ENCODE measurements at places on chromosomes 12 and 14.

- no peak for DNase-seq
Observed at GRCh38 chr14:95078867-95079266, 78.5 kb downstream of the DICER1 start.

DNA sequence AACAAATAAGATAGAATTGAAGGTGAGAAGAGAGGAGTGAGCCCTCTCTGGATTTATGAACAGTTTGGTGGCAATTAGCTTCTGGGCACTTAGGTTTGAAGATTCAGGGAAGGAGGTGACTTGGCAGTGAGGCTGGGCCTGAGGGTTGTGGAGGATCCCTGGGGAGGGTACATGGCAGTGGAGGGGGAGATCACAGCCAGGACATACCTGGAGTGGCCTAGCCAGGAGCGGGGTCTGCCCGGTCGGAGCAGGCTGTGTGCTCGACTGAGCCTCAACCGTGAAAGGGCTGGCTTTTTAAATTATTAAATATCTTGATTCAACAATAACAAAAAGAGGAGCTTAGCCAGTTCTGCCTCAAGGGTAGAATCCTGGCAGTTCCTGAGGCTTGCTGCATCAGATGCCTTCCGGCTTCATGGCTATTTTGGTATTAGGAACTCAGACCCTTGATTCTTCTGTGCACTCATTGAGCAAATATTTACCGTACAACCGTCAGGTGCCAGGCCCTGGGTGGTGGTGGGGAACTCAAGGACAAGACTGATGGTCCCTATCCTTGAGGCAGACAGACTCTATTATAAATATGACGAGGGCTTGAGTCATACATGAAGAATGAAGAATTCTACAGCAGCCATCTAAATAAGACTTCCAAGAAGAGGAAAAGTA, 73.4 kb downstream of the SPTB start:
- DNase-seq, result no peak

DNA sequence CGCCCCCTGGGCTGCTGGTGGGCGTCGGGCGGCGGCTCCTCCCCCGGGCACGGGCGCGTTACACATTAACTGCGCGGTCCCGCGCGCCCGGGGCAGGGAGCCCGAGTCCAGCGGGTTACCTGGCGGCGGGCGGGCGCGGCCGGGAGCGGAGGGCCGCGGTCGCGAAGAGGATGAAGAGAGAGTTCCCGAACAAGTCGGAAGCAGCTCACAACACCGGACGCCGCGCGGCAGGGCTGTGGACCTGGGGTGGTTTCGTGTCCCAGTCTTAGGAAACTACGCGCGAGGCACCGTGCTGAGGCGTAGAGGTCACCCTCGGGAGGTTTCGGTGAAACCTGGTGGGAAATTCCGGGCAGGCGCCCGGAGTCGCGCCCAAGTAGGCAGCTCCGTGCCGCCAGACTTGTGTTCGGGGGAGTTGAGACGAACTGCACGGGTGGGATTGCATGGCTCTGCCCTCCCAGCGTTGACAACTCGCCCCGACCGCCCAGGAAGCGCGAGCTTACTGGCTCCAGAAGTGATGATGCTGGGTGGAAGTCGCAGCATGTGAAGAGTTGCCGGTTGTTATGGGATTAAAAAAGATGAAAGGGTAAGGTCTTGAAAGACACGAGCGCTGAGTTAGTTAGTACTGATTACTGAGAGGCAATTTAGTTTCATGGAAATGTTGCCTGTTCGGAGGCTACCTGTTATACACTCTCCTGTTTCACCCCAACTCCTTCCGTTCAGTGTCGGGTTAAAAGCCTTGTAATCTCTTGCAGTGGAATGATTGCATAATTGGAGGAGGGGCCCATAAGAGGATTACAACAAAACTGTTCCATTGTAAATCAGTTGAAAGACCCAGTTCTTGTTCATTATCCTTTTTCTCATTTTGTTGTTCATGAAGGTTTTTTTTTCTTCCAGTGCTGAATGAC, 879 bp downstream of the RAB3IP start:
- DNase-seq, result peak; percentile 33

- DNase-seq, result no peak
Observed at GRCh38 chr14:24086193-24086955, 7.7 kb upstream of the PCK2 start.

DNA sequence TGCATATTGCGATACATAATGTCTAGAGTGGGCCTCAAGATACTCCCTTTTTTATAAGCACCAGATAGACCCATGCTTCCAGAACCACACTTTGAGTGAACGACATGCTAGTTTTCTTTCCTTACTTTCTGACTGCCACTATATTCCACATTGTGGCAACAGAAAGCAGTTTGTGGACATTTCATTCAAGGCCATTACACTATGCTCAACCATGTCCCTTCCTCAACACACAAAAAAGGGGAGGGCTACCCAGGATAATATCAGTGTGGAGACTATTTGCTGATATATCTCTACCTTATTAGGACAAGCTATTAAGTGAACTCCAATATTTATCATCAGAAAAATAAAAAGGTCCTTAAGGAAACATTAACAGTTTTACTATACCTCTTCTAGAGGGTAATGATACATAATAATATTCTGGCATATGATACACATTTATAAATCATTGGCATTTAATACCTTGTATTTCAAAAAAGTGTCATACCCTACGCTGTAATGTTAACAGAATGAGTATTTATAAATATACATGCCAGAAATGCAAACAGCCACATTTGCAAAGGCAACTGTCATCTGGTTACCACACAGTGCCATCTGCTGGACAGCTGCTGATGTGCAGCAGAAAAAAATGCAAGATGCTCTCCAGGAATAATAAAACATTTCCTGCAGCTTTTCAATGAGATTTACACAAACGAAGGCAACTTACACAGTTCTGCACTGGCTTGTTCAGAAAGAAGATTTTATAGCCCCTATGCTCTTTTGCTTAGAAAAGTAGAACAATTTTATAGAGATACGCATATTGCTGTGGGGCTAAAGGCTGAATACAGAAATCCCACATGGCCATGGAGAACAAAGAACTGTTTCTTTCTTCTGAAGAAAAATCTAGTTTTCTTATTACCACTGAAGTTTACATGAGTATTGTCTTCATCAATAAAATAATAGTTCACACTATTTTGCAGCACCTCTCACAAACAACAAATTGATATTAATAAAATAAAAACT, 182.2 kb upstream of the GRIP1 start:
- peak; percentile 26 for DNase-seq

DNA sequence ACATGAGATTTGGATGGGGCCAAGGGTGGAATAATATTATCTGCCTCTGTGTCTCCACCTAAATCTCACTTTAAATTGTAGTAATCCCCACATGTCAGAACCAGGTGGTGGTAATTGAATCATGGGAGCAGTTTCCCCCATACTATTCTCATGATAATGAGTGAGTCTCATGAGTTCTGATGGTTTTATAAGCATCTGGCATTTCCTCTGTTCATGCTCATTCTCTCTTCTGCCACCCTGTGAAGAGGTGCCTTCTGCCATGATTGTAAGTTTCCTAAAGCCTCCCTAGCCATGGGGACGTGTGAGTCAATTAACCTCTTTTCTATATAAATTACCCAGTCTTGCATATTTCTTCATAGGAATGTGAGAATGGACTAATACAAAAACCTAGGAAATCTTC, 29.9 kb downstream of the TSPAN19 start:
- DNase-seq, result no peak
